ENCODE measurements at places on chromosomes 11 and 22. TPM values are rescaled to one million over a fixed set of nuclear protein-coding genes. Genes with fewer than 3 reads are reported as not detected.

GRCh38 chr11:109864834-109865547, 228.2 kb upstream of the ZC3H12C start:
- ATAC-seq = no peak

- ATAC-seq = no peak
These were observed 10.9 kb downstream of the SSH3 start for GRCh38 chr11:67314218-67314617.

Gene FGF19
- not detected for total RNA-seq

Gene CRYBA4
- 1.2 TPM for total RNA-seq

Gene UFD1
- 56.0 TPM for total RNA-seq

Data from activated T-helper 17 cell treated with anti-CD3 and anti-CD28 coated beads, Interleukin-2, amount 50 U/mL, for 72 hours (primary cell).